Cardiac ventricle fibroblast (primary cell): ENCODE measurements at places on chromosomes 7 and 10. TPM values are rescaled to one million over a fixed set of nuclear protein-coding genes. Genes with fewer than 3 reads are reported as not detected.

CALCR gene
- not detected in 2 replicates for total RNA-seq

CARD11 gene
- under 0.01 TPM in 1 of 2 replicates, not detected in the other for total RNA-seq

PRKCQ gene
- not detected in 2 replicates for total RNA-seq

MNX1 gene
- total RNA-seq: not detected in 2 replicates

UCMA gene
- total RNA-seq: not detected in 2 replicates

ADGRA1 gene
- not detected in 2 replicates for total RNA-seq

VWA2 gene
- 0.06 and 0.15 TPM in 2 replicates for total RNA-seq

CTTNBP2 gene
- total RNA-seq: 0.15 and 0.37 TPM in 2 replicates

PIP gene
- total RNA-seq: not detected in 2 replicates

RAB19 gene
- not detected in 2 replicates for total RNA-seq

GPRIN2 gene
- total RNA-seq: not detected in 2 replicates

UBE2D1 gene
- 17.3 and 17.5 TPM in 2 replicates for total RNA-seq

GIMAP5 gene
- total RNA-seq: 0.15 and 1.4 TPM in 2 replicates

TMEM120A gene
- 9.8 and 15.7 TPM in 2 replicates for total RNA-seq

TRIM74 gene
- not detected in 2 replicates for total RNA-seq

CELF2 gene
- 14.2 and 17.1 TPM in 2 replicates for total RNA-seq

ZCCHC24 gene
- 87.0 and 88.7 TPM in 2 replicates for total RNA-seq

AKAP9 gene
- 25.6 and 26.2 TPM in 2 replicates for total RNA-seq

STOX1 gene
- total RNA-seq: 0.50 and 0.64 TPM in 2 replicates
